Mucosa of descending colon (tissue), 3 donors: ENCODE measurements at places on chromosomes 4 and X. TPM values are rescaled to one million over a fixed set of nuclear protein-coding genes. Genes with fewer than 3 reads are reported as not detected.

The CSN2 gene
- total RNA-seq: not detected

GRCh38 chrX:39729981-39730661, 367.6 kb downstream of the BCOR start:
- DNase-seq: no peak

GRCh38 chr4:24664956-24665355, 80.6 kb upstream of the DHX15 start:
- no peak for DNase-seq

The TMEM35A gene
- total RNA-seq: 40.6 TPM

- DNase-seq: no peak
Measured at GRCh38 chr4:119667802-119668201, 39.2 kb upstream of the PDE5A start.

DNA sequence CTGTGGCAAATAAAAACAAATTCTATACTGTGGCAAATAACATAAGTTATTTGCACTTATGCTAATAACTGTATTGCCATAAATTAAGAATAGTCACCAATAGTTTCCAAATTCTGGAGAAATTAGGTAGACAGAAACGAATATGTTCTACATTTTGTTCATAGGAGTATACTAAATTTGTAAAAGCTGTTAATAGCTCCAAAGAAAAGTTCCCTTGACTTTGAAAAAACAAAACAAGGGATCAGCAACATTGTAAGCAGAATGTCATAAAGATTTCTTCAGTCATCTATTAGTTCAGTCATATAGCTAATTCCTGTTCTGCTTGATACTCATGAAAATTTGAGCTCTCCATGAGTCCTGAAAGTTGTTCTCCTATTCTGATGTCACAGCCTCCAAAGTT, 1472.8 kb downstream of the C4orf33 start:
- DNase-seq: no peak

The TASL gene
- total RNA-seq: 1.1 TPM

The USP17L25 gene
- not detected for total RNA-seq
